Activated T-helper 9 cell treated with anti-CD3 and anti-CD28 coated beads, Interleukin-2, amount 50 U/mL, for 16 hours (primary cell): ENCODE measurements at places on chromosomes 7 and 10.

- DNase-seq, result no peak
These were observed 34.5 kb upstream of the TAC1 start for GRCh38 chr7:97697396-97697795.

GRCh38 chr7:3194501-3195141 is 106.4 kb upstream of the SDK1 start:
- DNase-seq, result no peak

- no peak for DNase-seq
These were observed 71.7 kb downstream of the LYZL2 start for GRCh38 chr10:30557884-30558283.

DNA sequence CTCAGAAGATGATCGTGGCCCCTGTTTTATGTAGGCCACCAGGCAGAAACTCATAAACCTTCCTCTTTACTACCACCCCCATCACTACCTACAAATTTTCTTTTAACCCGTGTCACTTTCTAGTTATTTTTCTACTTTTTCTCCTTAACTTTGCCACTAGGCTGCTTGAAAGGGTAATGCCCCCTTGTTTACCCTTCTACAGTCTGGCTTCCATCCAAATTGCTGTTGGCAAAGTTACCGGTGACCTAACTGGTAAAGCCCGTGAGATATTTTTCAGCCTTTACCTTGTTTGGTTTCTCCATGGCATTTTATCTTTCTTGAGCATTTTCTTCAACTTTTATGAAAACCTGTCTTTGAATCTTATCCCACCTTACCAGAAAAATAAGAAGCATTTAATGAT is 153.0 kb downstream of the WNT2 start:
- DNase-seq, result no peak

GRCh38 chr10:79904671-79905321 is 44.1 kb downstream of the SFTPD start:
- peak; percentile 37 for DNase-seq

DNA sequence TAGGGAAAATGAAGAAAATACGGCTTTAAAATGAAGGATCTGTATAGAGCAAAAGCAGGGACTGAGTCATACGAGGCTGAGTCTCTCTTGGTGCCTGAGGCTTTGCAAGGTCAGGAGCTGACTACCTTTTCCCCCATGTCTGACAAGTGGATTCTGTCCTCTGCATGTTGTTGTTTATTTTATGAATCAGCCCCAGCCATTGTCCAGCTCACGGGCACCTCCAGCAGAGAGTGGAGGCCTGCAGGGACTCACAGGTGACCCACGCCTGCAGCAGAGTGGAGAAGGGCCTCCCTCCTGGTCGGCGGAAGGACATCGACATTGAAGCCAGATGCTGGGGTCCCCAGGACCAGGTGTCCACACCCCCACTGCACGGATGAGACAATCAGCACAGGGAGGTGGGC is 233.9 kb downstream of the WDR37 start:
- no peak for DNase-seq

DNA sequence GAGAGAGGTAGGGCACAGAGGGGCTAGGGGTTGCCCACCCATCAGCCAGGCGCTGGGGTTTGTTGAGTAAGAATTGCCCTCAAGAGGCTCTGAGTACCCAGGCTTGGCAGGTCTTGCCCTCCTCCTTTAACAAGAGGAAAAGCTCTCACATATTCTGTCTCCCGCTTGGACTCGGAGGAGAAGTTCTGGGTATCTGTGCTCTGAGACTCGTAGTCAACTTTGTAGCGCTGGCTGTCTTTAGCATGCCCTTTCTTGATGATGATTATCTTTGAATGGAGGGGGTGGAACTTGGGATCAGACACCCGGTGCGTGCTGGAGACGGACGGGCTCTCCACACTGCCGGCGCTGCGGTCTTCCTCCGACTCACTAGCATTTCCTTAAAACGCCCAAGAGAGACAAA is 4.0 kb downstream of the IGFBP3 start:
- DNase-seq, result no peak

DNA sequence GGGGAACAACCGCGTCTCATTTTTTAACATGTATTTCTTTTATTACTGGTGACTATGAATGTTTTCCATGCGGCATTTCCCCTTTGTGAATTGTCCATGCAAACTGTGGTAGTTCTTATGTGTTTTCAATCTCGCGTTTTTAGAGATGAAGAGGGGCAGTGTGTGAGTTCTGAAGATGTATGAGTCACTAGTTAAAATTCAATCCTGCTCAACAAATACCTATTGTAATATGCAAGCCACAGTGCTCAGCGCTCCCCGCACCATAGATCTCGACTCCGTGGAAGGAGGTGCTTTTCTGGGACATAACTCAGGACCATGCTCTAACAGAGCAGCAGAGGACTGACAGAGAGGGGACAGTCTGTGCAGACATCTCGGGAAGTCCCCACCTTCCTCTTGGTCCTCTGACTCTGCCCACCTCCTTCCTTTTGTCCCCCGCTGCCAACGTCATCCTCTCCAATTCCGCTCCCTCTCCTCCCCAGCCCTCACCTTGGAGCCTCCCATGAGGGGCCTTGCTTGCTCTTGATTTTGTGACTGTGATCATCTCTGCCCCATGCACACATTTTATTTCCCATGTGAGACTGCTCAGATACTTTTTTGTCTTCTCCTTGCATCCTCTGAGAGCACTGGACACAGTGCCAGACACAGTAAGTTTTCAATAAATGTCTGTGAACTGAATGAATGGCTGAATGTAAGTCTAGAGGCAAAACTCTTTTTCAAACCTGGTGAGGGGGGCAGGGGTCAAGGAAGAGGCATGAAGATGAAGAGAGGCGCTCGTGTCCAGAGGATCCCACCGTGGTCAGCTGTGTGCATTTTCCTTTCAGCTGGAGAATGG is 42.7 kb upstream of the PLEKHA1 start:
- no peak for DNase-seq

- DNase-seq, result no peak
These were observed 740.0 kb downstream of the SUGCT start for GRCh38 chr7:40874756-40875155.

DNA sequence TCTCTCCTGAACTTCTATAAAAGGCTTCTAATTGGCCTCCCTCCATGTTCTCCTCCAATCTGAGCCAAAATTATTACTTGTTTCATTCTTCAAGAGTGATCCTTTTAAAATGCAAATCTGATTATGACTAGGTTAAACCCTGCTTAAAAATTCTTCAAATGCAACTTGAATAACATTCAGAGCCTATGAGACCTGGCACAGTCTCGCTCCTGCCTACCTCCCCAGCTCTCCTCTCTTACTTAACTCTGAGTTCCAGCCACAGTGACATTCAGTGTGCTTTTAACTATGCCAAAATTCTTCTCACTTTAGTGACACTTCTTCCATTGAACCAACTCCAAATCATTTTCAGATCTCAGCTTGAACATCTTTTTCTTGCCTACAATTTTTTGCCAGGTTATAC is 68.8 kb downstream of the TMEM168 start:
- no peak for DNase-seq
